Lower leg skin (tissue), 4 donors: ENCODE measurements at places on chromosomes 13 and 19. TPM values are rescaled to one million over a fixed set of nuclear protein-coding genes. Genes with fewer than 3 reads are reported as not detected.

DNA sequence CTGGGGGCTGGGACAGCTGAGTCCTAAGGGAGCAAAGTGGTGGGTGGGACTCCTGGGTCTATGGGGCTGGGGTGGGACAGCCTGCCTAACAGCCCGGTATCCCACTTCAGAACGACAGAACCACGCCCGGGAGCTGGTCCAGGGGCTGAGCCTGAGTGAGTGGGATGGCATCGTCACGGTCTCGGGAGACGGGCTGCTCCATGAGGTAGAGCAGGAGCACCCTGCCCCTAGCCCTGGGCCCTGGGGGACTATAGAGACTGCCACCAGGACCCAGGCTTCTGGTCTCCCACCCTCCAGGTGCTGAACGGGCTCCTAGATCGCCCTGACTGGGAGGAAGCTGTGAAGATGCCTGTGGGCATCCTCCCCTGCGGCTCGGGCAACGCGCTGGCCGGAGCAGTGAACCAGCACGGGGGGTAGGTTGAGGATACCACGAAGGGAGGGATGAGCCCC, 8.6 kb downstream of the SPHK2 start:
- no peak for DNase-seq

DNA sequence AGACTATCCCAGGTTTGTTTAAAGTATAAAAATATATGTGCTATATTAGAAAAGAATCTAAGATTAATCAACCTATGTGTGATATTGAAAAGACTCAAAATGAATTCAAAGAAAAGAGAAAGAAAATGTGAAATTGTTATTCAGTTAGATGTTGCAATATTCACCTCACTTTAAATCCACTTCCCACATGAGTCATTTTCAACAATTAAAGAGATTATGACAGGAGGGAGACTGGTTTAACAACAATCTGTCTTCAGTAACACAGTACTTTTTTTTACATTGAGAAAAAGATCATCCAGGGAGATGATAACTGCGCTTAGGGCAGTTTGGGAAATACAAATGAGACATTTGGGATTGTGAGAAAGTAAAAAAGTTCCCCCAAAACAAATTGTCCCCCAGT, 1246.2 kb downstream of the SLITRK1 start:
- no peak for DNase-seq

DNA sequence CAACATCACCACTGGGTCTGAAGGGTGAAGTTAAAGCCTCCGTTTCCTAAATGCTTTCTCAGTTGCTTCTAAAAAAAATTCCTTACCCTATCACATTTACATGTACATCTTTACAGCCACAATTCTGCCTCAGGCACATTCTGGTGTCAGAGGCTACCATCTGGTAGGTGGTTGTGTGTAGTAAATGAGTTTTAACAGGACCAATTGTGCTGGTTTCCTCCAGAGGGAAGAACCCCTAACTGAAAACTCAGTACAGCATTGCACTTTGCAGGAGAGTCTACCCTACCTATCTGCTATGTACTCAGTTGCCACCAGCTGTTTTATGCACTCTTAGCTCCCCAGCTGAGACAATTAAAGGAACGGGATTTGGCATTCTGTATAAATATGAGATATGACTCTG, 1576.5 kb downstream of the PCDH9 start:
- no peak for DNase-seq

- DNase-seq, result no peak
These were observed 13.4 kb downstream of the PABPC3 start for GRCh38 chr13:25109341-25109740.

- peak; percentile 41 for DNase-seq
These were observed 232.0 kb downstream of the B3GLCT start for GRCh38 chr13:31431722-31432137.

DNA sequence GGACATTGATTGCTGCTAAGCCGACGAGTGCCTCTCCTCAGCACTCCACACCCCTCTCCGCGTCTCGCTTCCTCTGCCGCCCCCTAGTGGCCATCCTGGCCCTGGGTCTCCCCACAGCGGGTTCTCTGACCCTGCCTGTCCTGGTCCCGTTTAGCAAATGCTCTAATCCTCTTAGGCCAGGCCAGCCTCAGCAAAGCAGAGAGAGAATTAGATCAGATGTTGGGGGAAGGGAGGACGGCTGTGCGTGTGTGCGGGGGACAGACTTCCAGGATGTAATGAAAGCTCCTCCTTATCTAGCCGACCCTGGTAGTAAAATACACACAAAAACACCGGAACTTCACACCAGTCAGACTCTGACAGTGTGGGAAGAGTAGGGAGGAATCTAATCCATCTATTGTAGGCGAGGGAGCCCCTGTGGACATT, 4.5 kb downstream of the TPRX2 start:
- peak; percentile 96 for DNase-seq

GRCh38 chr13:24097064-24097463, 63.5 kb upstream of the SPATA13 start:
- no peak for DNase-seq

FGF21 gene
- not detected for total RNA-seq

ATP4B gene
- total RNA-seq, result not detected

- no peak for DNase-seq
These were observed 11.6 kb upstream of the SAMD1 start for GRCh38 chr19:14102102-14102696.

DNA sequence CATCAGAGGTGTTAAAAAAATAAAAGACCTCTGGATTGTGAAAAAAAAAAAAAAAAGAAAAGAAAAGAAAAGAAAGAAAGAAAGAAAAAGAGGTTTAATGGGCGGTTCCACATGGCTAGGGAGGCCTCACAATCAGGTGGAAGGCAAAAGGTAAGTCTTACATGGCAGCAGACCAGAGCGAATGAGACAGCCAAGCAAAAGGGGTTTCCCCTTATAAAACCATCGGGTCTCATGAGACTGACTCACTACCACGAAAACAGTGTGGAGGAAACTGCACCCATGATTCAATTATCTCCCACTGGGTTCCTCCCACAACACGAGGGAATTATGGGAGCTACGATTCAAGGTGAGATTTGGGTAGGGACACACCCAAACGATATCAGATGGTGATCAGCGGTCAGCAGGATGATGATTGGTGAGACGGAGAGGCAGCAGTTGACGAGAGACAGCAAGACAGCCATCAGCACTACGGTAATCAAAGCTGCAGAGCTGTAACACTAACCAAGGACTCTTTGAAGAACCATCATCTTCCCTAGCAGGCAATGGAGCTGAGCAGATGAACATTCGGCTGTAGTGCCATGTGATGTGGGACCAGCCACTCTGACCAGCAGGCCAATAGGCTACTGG, 3.9 kb upstream of the CD209 start:
- no peak for DNase-seq

GPR183 gene
- 12.2 TPM for total RNA-seq

DNA sequence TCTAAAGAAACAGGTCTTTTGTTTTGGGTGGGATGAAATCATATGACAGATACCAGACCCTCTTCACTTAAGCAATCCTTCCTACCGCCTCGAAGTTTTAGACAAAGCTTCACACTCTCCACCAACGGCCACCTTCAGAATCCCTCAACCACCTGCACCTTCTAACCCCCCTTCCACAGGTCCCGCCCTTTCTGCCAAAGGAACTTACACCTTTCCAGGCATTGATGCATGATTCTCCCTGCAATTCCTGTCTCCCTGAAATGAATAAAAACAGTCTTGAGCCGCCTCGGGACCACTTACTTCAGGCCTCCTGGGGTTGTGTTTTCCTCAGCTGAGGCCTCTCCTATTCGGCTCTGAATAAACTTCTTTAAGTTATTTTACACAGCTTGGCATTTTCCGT, 859 bp downstream of the ZNF433 start:
- DNase-seq, result no peak

PEPD gene
- total RNA-seq, result 58.9 TPM
